HTR-8/SVneo (cell line): ENCODE measurements at places on chromosomes 12 and 14.

DNA sequence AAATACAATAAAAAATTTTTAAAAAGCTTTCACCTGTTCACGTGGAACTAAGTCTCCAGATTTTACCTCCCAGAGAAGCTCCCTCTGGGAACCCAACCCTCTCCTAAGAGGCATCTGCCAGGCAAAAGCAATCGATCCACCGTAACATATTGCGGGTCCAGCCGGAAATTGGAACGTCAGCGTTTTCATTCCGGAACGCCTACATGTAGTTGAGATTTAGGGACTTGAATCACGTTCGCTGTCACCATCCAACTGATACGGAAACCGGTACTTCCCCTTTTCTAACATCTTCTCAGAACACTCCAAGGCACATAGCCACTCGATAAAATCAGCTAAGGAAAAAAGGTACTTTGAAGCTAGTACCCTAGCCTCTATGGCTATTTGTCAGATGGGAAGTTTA lies 70.3 kb downstream of the COX16 start:
- DNase-seq: no peak

DNA sequence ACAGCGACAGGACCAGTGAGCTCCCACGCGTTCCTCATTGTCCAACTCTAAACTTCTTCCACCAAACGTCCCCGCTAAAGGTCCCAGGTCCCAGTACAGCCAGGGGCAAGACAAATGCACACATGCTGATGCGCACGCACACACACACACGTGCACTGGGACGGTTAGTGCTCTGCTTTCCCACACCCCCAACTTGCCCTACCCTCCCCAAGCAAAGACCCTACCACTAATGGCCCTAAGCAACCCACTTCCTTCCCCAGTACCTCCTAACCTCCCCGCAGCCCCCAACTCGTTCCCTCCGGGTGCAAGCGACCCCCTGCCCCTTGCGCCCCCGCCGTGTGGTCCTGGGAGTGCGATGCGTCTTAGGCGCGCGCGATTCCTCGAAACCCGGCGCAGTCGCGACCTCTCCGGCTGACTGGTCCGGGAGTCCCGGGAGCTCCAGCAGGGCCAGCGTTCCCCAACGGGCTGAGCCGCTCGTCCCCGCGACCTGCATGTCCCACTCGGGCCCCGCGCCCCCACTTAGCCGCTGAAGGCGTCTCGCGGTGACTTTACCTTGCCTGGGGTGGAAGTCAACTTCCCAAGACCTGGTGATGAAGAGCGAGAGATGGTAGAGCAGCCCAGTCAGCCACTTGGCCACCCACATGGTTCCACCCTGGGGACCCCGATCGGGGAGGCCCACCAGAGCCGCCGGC lies 578 bp downstream of the ADAMTS20 start:
- DNase-seq: peak; percentile 8

GRCh38 chr14:51855234-51855633 lies 5.2 kb upstream of the GNG2 start:
- DNase-seq: no peak

DNA sequence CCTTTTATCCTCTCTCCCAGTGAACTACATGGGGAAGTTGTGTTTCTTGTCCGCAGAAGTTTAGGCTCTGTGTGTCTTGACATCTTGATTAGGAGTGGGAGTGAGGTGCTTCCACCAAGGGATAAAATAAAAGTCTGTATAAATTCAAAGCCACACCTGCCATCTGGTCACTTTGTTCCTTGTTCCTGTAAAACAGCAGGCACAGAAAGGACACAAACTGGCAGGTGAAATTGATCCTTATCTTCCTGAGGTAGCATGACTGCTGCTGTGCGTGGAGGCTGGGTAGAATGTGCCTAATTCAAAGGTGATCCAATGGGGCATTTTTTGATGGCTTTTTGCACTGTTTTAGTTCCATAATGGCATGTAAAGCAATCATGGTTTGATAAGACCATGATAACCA lies 104.3 kb upstream of the KITLG start:
- no peak for DNase-seq

- no peak for DNase-seq
Observed at GRCh38 chr12:44380861-44381260, 495.3 kb downstream of the NELL2 start.

DNA sequence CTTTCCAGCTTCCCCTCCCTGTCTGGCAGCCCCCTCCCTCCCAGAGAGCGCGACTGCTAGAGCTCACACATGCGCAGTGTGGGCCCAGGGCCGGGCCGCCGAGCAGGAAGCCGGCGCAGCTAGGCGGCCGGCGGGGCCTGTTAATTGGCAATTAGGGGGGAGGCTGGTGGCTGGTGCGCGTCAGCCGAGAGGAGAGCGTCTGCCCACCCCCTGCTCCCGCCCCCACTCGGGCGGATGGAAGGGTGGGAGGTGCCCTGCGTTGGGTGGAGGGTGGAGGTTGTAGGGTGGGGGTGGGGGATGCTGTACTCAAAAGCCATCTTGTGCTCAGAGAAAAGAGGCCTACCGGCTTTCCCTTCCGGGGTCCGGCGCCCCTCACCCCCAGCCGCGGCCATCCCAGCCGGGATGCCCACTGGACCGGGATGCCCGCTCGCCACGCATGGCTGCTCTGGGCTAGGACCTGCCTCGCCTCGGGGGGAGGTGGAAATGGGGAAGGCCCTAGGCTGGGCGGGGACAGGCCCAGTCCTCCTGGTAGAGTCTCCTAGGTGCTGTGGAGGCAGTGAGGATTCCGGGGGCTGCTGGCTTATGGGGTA lies 9.2 kb downstream of the HOXC8 start:
- peak; percentile 78 for DNase-seq

DNA sequence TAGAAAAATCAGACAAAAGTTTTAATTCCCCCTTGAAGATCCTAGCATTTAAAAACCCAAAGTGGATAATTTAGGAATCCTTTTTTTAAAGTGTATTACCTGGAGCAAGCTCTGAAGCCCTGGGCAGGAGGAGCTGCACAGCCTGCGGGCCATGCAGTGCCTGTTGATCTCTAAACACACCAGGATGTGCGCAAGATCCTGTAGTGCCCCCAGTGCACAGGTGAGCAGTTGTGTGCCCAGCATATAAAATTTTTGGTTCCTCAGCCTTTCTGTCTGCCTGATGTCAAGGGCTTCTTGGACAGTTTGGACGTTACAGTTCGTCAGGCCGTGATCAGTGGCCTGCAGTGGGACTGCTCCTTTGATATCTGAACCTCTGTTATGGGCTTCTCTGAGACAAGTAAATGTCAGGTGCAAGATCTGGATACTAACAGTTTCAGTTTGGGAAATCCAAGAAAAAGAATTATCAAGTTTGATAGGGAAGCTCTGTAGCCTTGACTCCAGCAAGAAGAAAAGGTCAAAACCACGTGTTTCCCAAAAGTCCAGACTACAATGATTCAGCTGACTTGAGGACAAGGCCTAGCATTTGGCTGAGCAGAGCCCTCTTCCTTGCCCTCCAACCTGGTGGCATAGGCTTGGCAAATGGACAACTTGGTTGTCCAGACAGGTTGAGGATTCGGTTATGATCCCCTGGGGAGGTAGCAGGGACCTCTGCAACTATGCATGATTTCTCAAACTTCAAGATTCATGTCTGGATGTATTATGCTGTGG lies 1.0 kb downstream of the ATXN7L3B start:
- no peak for DNase-seq

- no peak for DNase-seq
Observed at GRCh38 chr14:98167705-98168104, 1104.3 kb downstream of the BCL11B start.

GRCh38 chr12:16668198-16668597 lies 62.2 kb upstream of the LMO3 start:
- DNase-seq: no peak

GRCh38 chr12:107344035-107344808 lies 250.9 kb upstream of the CRY1 start:
- DNase-seq: peak; percentile 67

DNA sequence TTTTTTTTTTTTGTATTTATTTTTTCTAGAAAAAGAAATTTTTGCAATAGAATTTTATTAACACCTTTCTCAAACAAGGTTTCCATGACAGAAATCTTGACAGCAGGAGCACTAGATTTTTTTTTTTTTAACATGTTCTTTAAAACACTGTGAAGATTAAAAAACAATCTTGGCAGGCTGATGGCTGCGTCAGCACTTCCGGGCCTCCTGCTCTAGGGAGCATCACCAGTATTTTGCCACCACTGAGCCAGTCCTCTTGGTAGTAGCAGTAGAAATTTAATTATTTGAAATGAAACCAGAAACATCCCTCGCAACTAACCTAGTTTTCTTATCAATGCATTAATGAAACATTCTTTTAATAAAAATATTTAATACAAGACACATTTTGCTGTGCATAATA lies 99.6 kb downstream of the APAF1 start:
- no peak for DNase-seq

- no peak for DNase-seq
Observed at GRCh38 chr12:77477907-77478533, 352.7 kb upstream of the NAV3 start.

- peak; percentile 86 for DNase-seq
Observed at GRCh38 chr12:120904197-120904773, at the start of gene SPPL3. Gene SPPL3 (minus strand): TSS chr12:120904358. CDS start chr12:120903867, 491 bp downstream.
